GM23248 (cell line): ENCODE measurements at places on chromosomes 4 and X. TPM values are rescaled to one million over a fixed set of nuclear protein-coding genes. Genes with fewer than 3 reads are reported as not detected.
A peak's percentile ranks its signal among the peaks of the same experiment; 100 is the strongest.

GRCh38 chr4:6055030-6055429 is 36.8 kb upstream of the C4orf50 start:
- DNase-seq: no peak

GRCh38 chr4:19945979-19946380 is 305.7 kb upstream of the SLIT2 start:
- peak; percentile 93 for DNase-seq

- DNase-seq: peak; percentile 6
Observed at GRCh38 chr4:164383358-164384220, 370.3 kb upstream of the SMIM31 start.

DNA sequence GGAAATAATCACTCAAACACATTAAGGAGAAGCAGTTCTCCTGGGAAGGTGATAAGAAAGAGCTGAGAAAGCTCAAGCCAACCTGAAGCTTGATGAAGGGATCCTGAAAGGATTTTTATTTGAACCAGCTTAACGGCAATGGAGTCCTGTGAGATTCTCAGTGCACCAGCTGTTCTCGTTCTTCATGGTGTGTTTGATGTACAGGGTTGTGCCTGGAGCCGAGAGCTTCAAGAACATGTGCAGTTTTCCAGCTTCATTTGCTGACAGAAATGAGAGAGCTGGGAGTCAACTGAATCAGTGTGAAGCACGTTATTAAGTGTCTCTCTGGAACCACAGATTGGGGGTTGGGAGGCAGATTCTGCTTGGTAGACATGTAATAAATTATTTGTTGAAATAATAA is 115.7 kb downstream of the ANKRD50 start:
- no peak for DNase-seq

STPG2 gene
- 0.19 TPM in 1 of 2 replicates, not detected in the other for polyA plus RNA-seq

- no peak for DNase-seq
Observed at GRCh38 chrX:130851569-130851968, 51.4 kb downstream of the ENOX2 start.

DNA sequence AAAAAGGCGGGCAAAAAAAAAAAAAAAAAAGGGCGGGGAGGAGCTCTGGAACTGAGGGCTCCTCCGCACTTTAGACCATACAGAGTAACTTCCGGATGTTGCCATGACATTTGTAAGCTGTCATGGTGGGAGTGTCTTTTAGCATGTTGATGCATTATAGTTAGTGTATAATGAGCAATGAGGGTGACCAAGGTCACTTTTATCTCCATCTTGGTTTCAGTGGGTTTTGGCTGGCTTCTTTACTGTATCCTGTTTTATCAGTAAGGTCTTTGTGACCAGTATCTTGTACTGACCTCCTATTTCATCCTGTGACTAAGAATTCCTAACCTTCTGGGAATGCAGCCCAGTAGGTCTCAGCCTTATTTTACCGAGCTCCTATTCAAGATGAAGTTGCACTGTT is 193.4 kb downstream of the UGT8 start:
- DNase-seq: no peak
